ENCODE measurements at places on chromosomes 2 and 18.

GRCh38 chr2:86396291-86396785, 44.8 kb upstream of the KDM3A start:
- DNase-seq, result no peak

DNA sequence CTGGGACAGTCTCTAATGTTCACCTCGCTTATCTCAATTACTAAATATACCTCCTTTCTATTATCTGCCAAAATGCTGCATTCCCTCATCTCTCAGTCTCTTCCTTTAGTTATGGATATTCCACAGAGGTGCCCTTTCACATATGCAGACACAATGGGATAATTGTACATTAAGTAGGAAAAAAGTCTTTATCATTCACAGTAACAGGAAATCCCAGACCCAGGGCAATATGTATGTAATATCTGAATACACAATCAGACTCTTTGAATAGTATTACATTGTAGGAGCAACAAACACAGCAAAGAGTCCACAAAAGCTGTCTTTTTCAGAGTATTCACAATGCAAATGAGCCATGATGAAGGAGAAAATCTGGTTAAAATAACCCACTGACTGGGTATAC, 1399.0 kb upstream of the ZEB2 start:
- no peak for DNase-seq

- DNase-seq, result no peak
Measured at GRCh38 chr2:131039535-131039907, 53.7 kb downstream of the FAM168B start.

DNA sequence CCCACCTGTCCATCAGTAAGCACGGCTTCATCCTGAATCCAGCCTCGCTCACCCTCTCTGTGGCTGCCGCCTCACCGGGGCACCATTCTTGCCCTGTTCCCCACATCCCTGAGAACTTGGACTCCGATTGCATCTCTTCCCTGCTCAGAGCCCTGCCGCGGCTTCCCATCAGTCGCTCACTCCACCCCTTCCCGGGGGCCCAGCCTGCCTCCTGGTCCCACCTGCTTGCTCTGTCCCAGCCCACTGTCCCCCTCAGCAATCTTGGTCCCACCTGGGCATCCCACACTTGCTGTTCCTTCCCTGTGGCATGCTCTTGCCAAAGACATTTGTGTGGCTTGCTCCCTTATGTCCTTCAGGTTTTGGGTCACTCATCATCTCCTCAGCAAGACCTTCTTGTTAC, 56.3 kb downstream of the GREB1 start:
- no peak for DNase-seq

- DNase-seq, result no peak
Measured at GRCh38 chr2:64622443-64623241, 31.1 kb downstream of the SERTAD2 start.

GRCh38 chr2:65845442-65846182, 413.2 kb upstream of the SPRED2 start:
- DNase-seq, result no peak

- DNase-seq, result no peak
Measured at GRCh38 chr2:47512581-47513083, 109.7 kb downstream of the MSH2 start.

DNA sequence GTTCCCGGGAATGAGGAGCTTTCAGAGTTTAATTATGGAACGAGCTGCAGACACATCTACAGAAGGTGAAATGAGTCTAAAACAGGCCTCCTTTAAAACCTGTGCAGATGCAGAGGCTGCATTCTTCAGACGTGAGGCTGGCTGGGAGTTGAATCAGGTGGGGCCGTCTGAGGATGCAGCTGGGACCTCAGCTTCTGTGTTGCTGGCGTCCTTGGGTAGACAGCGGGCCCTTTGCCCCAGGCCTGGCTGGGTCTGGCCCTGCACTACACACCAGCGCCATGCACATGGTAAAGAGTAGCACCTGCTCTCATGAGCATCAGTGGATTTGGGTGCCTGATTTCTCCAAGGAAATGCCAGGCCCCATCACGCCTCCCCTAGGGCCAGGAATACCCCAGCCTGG, 67.3 kb downstream of the TMEM18 start:
- no peak for DNase-seq

DNA sequence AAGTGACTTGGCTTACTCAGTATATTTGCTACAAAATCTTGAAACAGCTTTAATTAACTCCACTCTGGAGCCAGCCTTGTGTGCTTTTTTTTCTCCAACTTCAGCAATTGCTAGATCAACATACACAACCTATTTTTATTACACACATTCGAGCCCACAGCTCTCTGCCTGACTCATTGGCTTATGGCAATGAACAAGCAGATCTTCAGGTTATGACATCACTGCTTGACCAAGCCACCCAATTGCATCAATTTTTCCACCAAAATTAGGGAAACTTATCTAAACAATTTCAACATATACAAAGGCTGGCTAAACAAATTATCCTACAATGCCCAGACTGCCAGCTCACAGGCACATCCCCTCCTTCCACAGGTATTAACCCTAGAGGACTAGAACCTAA, 39.6 kb upstream of the PDK1 start:
- no peak for DNase-seq

DNA sequence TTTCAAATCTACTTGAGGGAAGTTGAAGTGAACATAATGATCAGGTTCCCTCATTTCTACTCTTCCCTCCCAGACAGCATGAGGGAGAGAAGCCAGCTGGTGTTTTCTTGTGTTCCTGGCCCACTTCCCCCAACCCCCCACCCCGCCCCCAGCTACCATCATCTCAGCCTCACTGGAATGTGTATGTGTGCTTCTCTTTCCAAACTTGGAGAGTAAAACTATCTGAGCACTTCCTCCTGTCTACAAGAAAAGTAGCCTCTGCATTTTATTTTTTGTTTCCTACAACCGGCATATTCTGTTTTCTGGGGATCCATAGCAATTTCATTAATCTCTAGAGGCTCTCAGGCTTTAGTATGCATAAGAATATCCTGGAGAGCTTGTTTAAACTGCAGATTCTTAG, 53.6 kb upstream of the GRHL1 start:
- DNase-seq, result no peak

DNA sequence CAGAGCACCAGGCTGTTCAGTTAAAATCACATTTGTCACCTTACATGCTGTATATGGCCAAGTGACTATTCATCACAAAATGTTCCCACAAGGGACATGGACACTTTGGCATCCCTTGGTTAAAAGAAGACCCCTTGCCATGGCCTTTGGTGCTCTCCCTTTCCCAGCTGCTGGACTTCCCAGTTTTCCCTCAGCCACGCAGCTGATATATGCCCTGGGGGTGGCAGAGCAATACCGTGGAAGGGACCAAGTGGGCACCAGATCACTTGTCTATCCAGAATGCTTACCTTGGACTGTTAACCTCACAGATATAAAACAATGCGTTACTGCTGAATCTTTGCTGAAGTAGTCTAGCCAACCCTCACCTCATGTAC, 35.3 kb downstream of the PAIP2B start:
- no peak for DNase-seq

DNA sequence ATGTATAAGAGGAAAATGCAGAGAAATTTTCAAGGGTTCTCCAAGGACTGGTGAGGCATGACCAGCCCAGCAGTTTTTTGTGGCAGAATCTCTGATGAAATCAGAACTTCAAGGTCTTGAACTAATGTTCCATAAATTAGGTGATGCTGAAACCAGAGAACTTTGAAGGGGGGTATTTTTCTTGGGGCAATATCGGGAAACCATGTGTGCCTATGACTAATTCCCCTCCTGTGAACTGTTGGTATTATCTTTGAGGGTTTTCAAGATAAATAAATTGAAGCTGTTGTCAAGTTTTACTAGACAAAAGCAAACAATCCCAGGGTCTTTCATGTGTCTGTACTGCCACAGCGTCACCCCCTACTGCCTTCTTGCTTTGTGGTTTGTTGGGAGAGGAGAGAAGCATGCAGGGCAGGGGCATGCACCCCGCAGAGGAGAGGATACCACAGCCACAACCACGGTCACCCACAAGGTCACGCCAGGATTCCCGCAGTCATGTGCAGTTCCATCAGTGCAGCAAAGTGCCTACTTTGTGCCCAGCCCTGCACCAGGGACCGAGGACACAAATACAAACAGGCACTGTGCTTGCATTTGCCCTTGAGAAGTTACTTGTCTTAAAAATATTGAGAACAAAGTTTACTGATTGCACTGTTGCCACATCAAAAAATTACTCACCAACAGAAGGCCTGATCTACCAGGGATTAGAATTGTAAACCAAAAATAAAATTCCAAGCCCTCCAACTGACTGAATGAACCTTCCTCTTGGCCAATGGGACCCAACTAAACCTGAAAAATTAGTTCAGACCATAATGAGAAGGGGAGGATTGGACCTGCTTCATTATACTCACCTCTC, 413.3 kb upstream of the TRIB2 start:
- DNase-seq, result no peak

GRCh38 chr18:32381761-32382160, 88.9 kb downstream of the GAREM1 start:
- no peak for DNase-seq

- DNase-seq, result peak; percentile 45
Measured at GRCh38 chr2:96325041-96325883, at the start of gene ITPRIPL1. Gene ITPRIPL1 (plus strand): TSS chr2:96325317. CDS start chr2:96325840, 523 bp downstream.

DNA sequence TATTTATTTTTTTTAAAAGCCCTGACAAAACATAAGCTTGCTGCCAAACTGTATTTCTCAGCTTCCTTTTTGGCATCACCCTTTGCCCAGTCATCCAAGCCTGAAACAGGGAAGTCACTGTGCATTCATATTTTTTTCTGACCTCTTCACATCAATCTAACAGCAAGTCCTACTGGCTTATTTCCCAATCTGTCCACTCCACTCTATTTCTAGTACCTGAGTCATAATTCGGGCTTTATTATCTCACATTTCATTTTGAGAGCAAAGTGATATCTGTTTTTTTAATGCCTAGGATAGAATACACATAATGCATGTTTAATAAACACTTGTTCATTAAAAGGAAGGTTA, 5.1 kb downstream of the HNMT start:
- no peak for DNase-seq

- no peak for DNase-seq
Measured at GRCh38 chr18:70822691-70823090, 533.8 kb downstream of the SOCS6 start.

GRCh38 chr2:18922276-18922675, 332.9 kb upstream of the NT5C1B start:
- DNase-seq, result no peak

GRCh38 chr2:8099267-8099582, 582.6 kb upstream of the ID2 start:
- no peak for DNase-seq

DNA sequence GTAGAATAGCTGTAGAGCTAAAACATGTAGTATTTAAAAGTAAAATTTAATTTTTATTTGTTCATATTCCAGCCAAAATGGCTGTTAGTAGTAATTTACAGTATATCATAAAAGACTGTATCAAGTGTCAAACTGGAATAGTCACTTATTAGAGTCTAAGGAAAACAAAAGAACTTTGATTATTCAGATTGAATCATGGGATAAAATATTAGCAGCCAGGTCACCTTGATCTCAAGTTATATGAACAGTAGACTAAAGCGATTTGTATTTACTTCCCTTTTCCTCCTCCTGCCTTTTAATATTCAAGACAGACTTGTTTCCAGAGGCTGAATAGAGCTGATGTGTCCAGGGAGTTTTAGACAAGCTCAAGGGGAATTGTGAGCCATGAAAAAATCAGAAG, 54.4 kb downstream of the PMAIP1 start:
- DNase-seq, result no peak

DNA sequence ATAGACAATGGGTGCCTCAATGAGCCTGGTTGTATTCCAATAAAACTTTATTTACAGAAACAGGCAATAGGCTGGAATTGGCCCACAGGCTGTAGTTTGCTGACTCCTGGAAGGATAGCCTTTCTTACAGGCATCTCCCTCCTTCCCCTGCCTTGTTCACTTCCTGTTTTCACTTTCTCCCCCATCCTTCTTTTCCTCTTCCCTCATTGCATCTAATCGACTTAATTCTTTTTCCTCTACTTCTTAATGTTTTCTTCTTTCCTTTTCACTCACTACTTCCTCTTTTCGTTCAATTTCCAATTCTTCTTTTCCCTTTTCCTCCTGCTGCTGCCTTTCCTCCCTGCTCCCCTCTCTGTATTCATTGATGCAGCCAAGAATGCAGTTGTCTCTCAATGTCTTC, 70.0 kb downstream of the ABCA12 start:
- no peak for DNase-seq

DNA sequence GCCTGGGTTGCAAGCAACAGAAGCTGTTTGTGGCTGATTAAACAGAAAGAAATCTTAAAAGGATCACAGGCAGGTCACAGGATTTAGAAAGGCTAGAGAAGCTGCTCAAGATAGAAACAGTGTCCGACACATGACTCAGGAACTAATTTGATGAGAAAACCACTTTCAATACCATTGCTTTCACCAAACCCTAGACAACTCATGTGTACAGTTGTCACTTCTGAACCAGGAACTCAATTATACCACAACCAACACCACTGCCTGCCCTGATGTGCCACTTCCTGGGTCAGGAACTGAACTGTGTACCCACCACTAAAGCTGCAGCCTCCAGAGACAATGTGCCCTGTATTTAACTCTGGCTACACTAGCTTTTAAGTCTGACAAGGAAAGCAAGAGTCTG, 56.0 kb downstream of the TMEM247 start:
- DNase-seq, result no peak

DNA sequence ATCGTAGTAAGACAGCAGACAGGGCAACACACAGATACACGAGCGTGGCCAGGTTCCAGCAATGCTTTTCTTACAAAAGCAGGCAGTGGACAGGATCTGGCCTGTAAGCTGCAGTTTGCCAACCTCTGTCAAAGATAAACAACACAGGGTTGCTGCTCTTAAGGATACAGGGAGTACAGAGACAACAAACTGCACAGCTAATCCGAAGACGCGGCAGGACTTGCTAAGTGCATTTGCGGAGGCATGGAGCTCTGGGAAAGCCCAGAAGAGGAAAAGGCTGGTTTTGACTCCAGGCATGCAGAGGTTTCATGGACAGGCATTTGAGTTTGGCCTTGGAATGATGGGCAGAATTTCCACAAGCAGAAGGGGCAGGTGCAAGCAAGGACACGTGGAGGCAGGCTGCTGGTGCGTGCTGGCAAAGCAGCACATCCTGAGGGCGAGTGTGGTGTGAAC, 24.4 kb downstream of the SERTAD2 start:
- DNase-seq, result no peak

DNA sequence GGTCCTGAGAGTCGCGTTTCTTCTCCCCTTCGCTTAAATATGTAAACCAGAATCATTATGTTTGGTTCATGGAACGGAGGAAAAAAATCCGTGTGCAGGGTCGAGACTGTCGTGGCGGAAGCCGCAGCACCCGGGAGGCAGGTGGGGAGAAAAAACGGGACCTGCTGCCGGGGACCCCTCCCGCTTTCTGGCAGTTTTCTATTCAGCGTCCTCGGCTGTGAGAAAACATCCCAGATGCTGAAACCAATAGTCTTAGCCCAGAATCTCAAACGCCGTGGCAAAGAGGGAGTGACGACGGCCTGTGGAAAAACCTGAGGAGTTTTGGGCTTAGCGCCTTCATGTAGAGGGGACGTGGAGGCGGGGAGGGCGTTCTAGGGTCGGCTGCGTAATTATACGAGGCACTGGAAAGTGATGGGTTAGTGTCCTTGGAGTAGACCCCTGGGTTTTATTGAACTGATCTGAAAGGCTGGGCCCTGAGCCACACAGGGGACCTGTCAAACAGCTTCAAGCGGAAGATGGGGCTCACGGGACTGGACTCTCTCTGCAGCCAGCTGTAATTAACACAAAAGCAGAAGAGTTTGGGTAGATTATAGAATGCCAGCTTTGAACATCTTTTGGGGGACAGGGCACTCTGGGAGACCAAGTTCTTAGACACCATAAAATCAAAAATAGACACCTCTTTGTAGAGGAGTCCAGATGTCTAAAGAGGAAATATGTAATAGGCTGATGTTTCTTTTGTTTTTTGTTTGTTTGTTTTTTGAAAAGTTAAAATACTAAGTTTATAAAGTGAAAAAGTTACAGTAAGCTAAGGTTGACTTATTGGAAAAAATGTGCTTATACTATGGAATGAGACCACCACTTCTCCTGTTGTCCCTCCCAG, 834 bp upstream of the BUB1 start:
- peak; percentile 9 for DNase-seq
